ENCODE measurements at places on chromosomes 2 and 18.

- DNase-seq, result no peak
Observed at GRCh38 chr2:222194669-222195068, 104.1 kb downstream of the PAX3 start.

GRCh38 chr2:213080969-213081617 lies 70.3 kb downstream of the IKZF2 start:
- DNase-seq, result no peak

DNA sequence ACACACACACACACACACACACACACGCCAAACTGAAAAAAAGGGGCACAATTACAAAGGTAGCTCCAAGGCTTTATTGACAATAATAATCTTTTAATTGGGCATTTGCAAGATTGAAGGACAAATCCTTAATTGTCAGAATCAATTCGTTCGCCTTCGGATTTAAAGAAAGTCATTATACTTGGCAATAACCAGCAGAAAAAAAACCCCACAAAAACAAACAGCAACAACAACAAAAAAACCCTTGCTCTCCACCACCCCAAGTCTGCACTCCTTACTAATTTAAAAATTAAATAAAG lies 1.8 kb upstream of the HOXD8 start:
- no peak for DNase-seq

GRCh38 chr18:39380866-39381265 lies 1815.3 kb upstream of the CELF4 start:
- DNase-seq, result no peak

DNA sequence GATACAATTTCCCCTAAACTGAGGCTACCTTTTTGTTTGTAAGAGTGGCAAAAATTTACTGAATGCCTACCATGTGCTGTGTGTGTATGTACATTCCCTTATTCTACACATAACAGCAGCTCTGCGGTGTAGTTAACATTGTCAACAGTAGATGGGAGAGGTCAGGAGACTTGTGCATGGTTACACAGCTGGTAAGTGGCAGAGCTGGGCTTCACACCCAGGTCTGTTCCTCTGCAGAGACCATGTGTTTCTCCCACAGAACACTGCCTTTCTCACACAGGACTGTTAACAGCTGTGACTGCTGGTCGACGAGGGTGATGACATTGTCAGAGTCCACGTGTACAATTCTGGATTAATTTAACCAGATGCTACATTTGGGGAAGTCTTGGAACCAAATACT lies 49.1 kb downstream of the EML6 start:
- DNase-seq, result no peak

DNA sequence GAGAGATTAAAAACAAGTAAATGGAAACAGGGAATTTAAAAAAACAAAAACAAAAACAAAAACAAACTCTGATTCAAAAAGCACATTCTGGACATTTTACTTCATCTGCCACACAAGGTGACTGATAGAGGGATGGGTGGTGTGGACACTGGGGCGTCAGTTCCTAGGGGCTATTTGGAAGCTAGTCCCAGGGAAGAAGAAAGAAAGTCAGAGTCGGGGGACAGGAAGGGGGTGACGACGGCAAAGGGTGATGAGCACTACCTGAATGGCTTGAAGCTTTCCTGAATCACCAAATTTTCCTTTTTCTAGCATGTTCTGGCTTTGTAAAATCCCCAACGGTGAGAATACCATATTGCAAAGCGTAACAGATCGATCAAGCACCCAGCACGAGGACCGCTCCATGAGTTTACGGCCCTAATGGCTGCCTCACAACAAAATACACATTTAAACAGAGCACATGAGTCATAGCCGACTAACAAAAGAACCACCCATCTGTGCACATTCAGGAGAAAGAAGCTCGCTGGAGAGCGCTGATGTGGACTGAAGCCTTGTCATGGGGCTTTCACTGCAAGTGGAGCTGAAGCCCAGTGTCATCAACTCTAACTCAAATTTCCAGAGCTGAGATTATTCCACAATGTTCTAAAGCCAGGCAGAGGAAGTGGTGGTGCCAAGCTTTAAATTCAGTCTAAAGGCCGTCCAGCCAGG lies 178.9 kb downstream of the LNPK start:
- no peak for DNase-seq

GRCh38 chr18:34659579-34660517 lies 50.2 kb upstream of the DTNA start:
- DNase-seq, result peak; percentile 92

DNA sequence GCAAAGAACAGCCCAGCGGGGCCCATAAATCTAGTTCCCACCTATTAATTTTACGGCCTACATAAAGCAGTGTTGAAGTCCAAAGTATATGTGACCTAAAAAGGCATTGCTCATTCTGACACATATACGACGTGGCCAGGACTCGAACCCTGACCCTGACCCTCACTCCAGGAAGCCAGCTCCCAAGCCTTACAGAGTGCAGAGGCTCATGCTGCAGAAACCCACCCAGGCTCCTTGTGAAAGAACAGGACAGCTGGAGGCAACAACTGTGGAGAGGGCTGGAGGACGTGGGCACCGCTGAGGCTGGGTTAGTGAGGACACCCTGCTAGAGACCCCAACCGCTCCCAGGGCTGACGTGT lies 221.6 kb downstream of the CYP26B1 start:
- no peak for DNase-seq

DNA sequence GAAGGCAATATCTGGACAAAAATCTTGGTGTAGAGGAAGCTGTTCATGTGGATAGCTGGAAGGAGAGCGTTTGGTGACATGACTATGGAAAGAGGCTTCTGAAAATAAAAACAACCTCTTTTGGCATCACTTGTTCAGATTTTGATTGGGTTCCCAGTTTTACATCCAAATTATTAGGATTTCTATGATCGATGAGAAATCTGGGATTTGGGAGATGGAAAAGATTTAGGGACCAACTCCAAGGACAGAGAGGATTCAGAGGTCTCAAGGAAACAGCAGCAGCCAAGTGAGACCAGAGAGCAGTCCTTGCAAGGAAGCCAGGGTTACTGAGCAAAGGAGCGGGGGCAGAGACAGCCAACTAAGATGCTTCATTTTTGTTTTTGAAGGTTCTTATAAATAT lies 441.7 kb downstream of the TRIB2 start:
- DNase-seq, result no peak
